ENCODE measurements at places on chromosomes 6 and 20. TPM values are rescaled to one million over a fixed set of nuclear protein-coding genes. Genes with fewer than 3 reads are reported as not detected.

DNA sequence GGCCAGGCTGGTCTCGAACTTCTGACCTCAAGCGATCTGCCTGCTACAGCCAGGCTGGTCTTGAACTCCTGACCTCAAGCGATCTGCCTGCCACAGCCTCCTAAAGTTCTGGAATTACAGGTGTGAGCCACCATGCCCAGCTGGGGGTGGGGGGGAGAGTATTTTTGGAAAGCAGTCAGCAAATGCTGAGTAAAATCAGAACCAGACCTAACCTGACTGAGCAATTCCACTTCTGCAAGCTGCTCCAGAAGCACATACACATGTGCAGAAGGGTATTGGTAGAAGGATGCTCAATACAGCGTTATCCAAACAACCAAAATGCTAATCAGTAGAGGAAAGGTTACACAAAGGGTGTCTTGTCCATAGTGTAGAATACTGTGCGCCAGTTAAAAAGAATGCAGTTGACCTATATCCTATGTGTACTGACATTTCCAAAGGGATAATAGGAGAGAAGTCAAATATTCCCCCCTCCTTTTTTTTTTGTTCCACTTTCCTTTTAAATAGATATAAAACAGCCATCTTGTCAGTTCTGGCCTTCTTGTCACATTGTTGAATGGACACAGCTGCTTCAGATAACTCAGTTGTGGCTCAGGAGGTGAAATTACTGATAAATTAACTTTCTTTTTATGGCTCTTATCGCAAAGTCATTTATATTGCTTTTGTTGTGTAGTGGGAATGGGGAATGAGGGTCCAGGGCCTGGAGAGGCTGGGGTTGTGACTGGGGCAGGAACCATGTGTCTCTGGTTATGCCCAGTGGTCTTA lies 74.6 kb downstream of the DTD1 start:
- no peaks in the 10 kb centered on the region for H3K4me1 ChIP-seq
- DNase-seq, result no peak
- no peak overlapping the region for H3K4me3 ChIP-seq
- H3K36me3 ChIP-seq, result no peaks in the 10 kb centered on the region
- no peaks in the 10 kb centered on the region for H3K27me3 ChIP-seq
- H3K27ac ChIP-seq, result no peak overlapping the region

DNA sequence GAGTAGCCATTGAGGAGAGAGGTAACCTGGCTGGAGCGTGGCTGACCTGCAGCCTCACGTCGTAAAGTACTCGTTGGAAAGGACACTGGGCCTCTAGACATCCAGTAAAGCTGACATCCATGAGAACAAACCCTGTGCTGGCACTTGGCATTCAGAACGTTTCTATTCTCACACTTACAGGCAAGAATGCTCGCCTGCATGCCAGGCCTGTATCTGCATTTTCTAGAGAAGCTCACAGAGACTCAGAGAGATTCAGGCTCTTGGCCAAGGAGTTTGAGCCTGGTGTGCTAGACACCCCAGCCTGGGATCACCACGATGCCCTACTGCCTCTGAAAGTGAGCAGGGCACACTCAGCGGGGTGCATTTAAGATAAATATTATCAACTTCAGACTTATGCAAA lies 379.8 kb upstream of the CDH4 start:
- H3K27me3 ChIP-seq, result no peaks in the 10 kb centered on the region
- no peak overlapping the region for H3K4me3 ChIP-seq
- H3K27ac ChIP-seq, result no peak overlapping the region
- H3K36me3 ChIP-seq, result no peaks in the 10 kb centered on the region
- no peaks in the 10 kb centered on the region for H3K4me1 ChIP-seq
- DNase-seq, result no peak

DNA sequence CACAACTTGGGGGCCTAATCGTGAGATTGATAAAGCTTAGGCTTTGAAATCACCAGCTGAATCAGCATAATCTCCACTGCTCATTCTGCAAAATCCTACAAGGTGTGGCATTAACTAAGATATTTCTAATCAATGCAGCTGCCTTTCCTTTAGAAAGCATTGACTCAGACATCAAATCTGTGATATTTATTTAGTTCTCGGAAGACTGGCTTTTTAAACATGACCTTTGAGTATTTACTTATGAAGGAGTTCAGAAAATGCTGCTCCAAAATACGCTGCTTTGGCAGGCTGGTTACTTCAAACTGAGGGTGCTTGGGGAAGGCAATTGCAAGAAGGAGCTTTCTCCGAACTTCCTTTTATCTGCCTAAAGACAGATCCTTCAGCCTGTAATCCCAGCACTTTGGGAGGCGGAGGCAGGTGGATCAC lies 23.7 kb upstream of the FUCA2 start:
- DNase-seq, result no peak
- no peaks in the 10 kb centered on the region for H3K36me3 ChIP-seq
- no peak overlapping the region for H3K27ac ChIP-seq
- H3K4me3 ChIP-seq, result no peak overlapping the region
- peaks cover 4% of the 10 kb centered on the region for H3K4me1 ChIP-seq

GRCh38 chr20:14561741-14562221 lies 224.4 kb upstream of the FLRT3 start:
- H3K4me3 ChIP-seq, result no peak overlapping the region
- no peaks in the 10 kb centered on the region for H3K4me1 ChIP-seq
- no peaks in the 10 kb centered on the region for H3K27me3 ChIP-seq
- no peak overlapping the region for H3K27ac ChIP-seq
- no peak for DNase-seq

GRCh38 chr6:130050230-130050629 lies 31.8 kb downstream of the L3MBTL3 start:
- H3K4me3 ChIP-seq, result no peak overlapping the region
- no peaks in the 10 kb centered on the region for H3K27me3 ChIP-seq
- no peak for DNase-seq
- peaks cover 6% of the 10 kb centered on the region for H3K36me3 ChIP-seq
- H3K4me1 ChIP-seq, result no peaks in the 10 kb centered on the region

DNA sequence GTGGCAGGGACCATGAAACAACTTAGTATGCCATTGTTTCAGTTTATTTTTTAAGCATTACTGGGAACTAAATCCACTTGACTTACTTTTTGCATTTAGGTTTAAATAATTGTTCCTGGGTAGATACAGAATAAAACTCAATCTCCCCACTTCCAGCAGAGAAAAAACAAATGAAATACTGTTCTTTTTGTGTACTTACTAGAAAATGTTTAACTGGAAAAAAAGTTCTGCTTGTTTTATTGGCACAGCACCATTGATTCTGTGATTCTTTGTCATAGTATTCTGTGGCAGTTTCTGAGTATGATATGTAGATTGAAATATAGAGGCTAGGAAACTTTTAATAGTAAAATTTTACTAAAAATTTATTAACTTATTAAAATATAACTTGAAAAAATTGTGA lies 10.2 kb downstream of the ASXL1 start:
- peaks cover 30% of the 10 kb centered on the region for H3K36me3 ChIP-seq
- no peak overlapping the region for H3K27ac ChIP-seq
- H3K27me3 ChIP-seq, result no peaks in the 10 kb centered on the region
- DNase-seq, result no peak

- no peaks in the 10 kb centered on the region for H3K36me3 ChIP-seq
- H3K4me1 ChIP-seq, result no peaks in the 10 kb centered on the region
- no peak overlapping the region for H3K27ac ChIP-seq
- no peak for DNase-seq
- H3K27me3 ChIP-seq, result no peaks in the 10 kb centered on the region
Observed at GRCh38 chr20:6855104-6855503, 87.6 kb downstream of the BMP2 start.

- H3K4me3 ChIP-seq, result no peak overlapping the region
- H3K36me3 ChIP-seq, result no peaks in the 10 kb centered on the region
- no peak overlapping the region for H3K27ac ChIP-seq
- DNase-seq, result no peak
- no peaks in the 10 kb centered on the region for H3K4me1 ChIP-seq
Observed at GRCh38 chr20:37397954-37398749, 52.2 kb downstream of the SRC start.

GNMT gene
- 1.7 TPM for total RNA-seq

GRCh38 chr20:19571996-19572395 lies 186.1 kb upstream of the RIN2 start:
- no peaks in the 10 kb centered on the region for H3K36me3 ChIP-seq
- H3K27ac ChIP-seq, result no peak overlapping the region
- no peaks in the 10 kb centered on the region for H3K27me3 ChIP-seq
- H3K4me3 ChIP-seq, result no peak overlapping the region
- no peak for DNase-seq

GRCh38 chr6:7578516-7578915 lies 11.5 kb upstream of the SNRNP48 start:
- no peaks in the 10 kb centered on the region for H3K36me3 ChIP-seq
- H3K27me3 ChIP-seq, result peaks cover 15% of the 10 kb centered on the region
- DNase-seq, result no peak

GRCh38 chr6:101489456-101489855 lies 95.9 kb downstream of the GRIK2 start:
- no peaks in the 10 kb centered on the region for H3K27me3 ChIP-seq
- no peak overlapping the region for H3K4me3 ChIP-seq
- DNase-seq, result no peak

GATA5 gene
- total RNA-seq, result not detected

CLDN20 gene
- total RNA-seq, result not detected

DNA sequence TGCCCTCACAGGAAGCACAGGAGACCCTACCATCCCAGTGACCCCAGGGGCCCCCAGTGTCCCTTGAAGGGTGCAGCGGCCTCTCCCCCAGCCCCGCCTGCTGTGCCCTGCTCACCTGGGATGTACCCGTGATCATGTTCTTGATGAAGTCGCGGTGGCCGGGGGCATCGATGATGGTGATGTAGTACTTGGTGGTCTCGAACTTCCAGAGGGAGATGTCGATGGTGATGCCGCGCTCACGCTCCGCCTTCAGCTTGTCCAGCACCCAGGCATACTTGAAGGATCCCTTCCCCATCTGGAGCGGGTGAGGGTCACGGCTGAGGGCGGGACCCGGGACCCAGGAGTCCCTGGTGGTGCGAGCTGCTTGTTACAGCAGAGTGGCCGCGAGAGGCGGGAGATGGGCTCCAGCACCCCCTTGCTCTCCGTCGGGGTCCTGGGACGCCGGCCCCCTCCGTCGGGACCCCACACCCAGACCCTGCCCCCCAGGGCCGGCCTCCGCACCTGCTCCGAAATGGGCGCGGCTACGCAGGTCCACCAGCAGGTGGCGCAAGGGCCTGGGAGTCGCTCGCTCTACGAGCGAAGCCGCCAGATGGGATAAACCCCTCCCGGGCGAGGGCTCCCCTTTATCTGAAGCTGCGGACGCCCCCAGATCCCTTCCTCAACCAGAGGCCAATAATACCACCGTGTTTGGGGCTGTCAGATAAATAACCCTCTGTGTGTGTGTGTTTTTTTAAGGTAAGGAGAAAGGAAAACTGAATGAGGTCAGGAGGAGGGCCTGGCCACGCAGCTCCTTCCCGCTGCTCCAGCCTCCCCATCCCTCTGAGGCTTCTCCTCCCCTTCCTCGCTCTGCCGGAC lies 2.9 kb downstream of the EEF1A2 start:
- DNase-seq, result peak; percentile 66
- peaks cover 65% of the 10 kb centered on the region for H3K27me3 ChIP-seq
- no peaks in the 10 kb centered on the region for H3K36me3 ChIP-seq
- H3K4me1 ChIP-seq, result no peaks in the 10 kb centered on the region

PTPRK gene
- 7.3 TPM for total RNA-seq

DNA sequence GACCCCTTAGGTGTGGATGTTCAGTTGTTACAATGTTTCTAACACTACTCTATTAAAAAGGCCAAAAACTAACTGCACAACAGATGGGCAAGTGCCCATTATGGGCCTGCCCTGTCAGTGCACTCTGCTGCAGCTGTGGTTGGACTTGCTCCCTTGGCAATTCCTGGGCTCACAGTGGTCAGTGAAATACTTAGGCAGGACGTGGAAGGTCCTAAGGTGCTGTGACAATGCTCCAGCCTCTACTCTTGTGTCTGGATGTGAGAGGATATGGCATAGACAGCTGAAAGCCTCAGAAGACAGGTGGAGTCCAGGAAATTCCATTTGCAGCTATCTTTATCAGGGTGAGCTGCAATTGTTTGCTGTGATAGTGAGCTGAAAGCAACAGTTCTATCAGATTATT lies 136.5 kb upstream of the OLIG3 start:
- H3K36me3 ChIP-seq, result no peaks in the 10 kb centered on the region
- no peak overlapping the region for H3K27ac ChIP-seq
- H3K27me3 ChIP-seq, result no peaks in the 10 kb centered on the region
- no peaks in the 10 kb centered on the region for H3K4me1 ChIP-seq
- no peak for DNase-seq

GRCh38 chr20:46639587-46639986 lies 11.7 kb downstream of the SLC13A3 start:
- no peaks in the 10 kb centered on the region for H3K4me1 ChIP-seq
- no peaks in the 10 kb centered on the region for H3K36me3 ChIP-seq
- H3K27me3 ChIP-seq, result peaks cover 40% of the 10 kb centered on the region
- DNase-seq, result no peak
- no peak overlapping the region for H3K27ac ChIP-seq

NRN1 gene
- not detected for total RNA-seq
